ENCODE measurements at places on chromosomes 5 and 9. TPM values are rescaled to one million over a fixed set of nuclear protein-coding genes. Genes with fewer than 3 reads are reported as not detected.

The LCN10 gene
- total RNA-seq, result 1.2 TPM

The ZER1 gene
- total RNA-seq, result 18.0 TPM

The KIF12 gene
- total RNA-seq, result not detected

The CFAP157 gene
- 0.10 TPM for total RNA-seq

The CCL28 gene
- total RNA-seq, result 8.8 TPM

The LRRC70 gene
- 0.34 TPM for total RNA-seq

The NRARP gene
- total RNA-seq, result 1.1 TPM

The C7 gene
- not detected for total RNA-seq

The APBA1 gene
- total RNA-seq, result 0.26 TPM
